ENCODE measurements at places on chromosomes 2 and 18.

DNA sequence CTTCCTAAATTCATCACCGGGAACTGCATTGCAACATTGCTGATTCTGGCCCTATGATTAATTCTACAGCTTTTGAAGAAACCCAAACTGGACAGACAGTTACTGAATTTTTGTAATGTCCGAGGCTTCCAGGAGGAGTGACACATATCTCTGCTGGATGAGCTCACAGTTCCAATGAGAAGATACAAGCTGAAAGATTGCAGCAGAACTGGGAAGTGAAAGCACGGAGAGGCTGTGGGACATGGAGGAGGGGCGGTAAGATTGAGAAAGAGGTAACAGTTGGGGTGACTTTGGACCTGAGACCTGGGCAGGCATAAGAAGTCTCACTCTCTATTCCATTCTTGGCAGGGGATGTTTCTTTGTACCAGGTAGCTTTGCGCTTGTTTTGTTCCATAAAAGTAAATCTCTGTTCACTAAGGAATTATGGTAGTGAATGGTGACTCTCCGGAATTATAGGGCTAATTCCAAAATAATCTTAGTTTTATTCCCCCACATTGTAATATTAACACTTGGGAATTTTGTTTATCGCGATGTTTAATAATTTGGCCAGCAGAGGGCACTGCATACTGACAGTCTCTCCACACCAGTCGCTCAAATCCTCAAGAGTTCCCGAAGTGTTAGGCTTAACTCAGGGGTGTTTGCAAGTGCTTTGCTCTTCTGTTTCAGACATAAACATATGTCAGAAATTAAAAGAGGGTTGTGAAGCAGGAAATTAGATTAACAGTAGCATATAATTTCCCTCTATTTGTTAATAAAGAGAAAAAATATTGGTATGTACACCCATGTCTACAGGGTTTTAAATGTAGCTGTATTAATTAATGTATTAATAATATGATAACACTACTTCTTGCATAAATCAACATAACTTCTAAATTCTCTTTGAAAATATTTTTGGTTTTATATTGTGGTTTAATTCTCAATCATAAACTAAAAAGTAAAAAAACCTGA is 201.4 kb downstream of the SOCS6 start:
- peak; percentile 0 for DNase-seq

DNA sequence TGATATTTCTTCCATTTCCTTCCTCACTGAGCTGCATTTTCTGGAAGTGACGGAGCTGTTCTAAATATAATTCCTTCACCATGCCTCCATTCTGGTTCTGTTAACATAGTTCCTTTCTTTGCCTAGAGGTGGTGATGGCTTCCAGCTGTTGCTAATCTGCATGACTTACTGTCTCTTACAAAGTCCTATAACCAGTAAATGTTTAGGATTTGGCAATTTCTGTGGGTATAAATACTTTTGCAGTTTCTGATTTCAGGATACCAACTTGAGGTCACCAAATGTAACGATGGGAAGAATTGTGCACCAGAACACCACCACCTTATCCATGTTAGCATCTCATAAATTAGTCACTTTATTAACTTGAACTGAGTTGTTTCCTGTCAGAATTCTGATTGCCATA is 101.7 kb upstream of the FN1 start:
- no peak for DNase-seq

DNA sequence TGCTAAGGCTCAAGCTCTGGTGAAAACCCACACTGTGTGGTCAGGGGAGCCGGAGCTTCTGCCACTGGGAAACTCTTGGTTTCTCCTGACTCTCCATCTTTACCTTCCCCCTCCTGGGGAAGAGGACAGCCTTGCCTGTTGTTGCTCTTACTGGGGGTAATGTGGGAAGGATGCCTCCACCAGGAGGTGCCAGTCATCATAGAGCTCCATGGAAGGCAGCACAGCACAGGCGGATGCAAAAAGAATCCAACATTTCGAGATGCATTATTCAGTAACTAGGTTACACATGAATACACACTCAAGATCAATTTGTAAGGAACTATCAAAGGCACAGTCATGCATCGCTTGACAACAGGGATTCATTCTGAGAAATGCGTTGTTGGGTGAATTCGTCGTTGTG is 322.6 kb downstream of the AFF3 start:
- peak; percentile 61 for DNase-seq

DNA sequence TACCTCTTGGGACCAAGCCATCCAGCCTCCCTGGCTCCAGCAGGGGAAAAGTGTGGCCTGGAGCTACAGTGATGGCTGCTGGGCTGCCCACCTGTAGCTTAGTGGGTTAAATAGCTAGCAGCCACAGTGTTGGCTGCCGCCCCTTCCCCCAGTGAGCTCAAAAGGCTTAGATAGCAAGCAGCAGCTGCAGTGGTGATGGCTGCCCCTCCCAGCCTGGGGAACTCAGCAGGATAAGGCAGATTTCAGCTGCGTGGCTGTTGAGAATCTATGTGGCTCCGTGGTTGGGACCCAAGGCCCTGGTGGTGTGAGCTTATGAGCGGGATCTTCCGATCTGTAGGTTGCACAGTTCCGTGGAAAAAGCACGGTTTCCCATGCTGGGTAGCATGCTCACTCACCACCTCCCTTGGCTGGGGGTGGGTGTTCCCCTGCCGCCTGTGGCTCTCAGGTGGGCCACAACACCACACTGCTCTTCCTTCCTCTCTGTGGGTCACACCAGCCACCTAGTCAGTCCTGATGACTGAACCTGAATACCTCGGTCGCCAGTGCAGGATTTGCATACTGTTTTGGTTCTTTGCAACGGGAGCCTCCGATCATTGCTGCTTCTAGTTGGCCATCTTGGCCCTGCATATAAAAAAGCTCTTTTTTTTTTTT is 946.5 kb upstream of the FAM98A start:
- no peak for DNase-seq

DNA sequence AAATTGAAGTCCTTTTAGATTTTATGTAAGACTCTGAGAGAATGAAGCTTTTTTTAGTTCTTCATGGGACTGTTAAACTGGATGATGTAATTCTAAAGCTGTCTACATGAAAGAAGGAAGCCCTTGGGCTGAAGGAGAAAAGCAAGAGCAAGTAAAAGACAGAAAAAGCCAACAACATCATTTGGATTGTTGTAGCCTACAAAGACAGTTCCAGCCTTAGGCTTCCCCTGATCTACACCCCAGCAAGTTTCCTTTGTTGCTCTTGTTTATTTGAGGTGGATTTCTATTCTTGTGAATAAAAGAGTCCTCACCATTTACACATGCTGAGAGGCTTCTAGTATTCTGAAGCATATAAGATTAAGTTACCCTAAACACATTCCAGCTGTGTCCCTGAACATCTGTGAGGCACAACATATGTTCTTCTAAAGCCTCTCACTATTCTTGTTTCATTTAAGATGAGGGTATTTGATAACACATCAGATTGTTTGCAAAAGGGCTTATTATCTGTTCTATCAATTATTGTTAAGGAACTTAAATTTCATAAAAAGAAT is 377.8 kb downstream of the LNPK start:
- DNase-seq: no peak

- DNase-seq: no peak
Measured at GRCh38 chr2:160453111-160453820, 40.3 kb downstream of the RBMS1 start.

DNA sequence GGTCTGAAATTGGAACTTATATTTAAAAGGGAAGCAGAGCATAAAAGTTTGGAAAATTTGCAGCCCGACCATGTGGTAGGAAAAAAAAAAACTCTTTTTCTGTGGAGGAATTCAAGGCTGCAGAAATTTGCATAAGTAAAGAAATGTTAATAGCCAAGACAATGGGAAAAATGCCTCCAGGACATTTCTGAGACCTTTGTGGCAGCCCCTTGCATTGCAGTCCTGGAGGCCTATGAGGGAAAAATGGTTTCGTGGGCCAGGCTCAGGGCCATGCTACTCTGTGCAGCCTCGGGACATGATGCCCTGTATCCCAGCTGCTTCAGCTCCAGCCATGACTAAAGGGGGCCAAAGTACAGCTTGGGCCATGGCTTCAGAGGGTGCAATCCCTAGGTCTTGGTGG is 71.9 kb upstream of the SLC16A14 start:
- DNase-seq: no peak

DNA sequence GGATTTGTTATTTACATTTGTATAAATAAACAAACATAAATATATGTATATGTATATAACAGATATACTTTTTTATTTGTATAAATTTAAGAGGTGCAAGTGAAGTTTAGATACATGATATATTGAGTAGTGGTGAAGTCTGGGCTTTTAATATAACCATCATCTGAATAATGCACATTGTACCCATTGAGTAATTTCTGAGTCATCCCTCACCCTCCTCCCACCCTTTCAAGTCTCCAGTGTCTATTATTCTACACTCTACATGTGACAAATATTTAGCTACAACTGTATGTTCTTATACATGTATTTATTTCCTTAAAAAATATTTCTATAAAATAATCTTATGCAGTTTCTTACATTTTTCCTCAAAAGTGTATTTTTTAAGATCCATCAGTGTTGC is 358.7 kb upstream of the TFPI start:
- DNase-seq: no peak

GRCh38 chr2:14773696-14774095 is 141.2 kb downstream of the LRATD1 start:
- no peak for DNase-seq

DNA sequence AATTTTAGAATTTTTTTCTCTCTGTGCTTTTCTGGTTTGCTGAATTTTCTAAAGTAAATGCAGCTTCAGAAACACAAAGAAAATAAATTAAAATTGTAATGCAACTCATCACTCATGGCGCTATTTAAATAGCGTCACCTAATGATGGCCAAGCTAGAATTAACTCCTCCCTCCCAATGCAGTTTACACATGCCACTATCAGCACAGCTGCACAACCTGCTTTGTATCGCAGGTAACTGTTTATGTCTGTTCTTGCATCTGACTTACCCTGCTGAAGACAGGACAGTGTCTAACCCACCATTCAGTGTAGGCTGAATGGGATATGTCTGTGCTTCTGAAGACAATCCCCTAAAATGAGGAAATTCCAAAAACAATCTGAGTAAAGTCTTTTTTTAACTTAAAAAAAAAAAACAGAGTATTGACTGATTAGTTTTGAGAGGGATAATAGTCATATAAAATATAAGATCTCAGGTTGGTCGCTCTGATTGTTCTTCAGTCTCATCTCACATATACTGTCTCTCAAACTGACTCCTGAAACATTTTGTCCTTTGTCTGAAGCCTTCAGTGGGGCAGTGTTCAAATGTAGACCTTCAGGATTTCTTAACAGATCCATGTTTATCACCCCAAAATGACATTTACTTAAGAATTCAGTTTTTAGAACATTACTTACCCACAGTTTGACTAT is 271.4 kb downstream of the ZEB2 start:
- no peak for DNase-seq

DNA sequence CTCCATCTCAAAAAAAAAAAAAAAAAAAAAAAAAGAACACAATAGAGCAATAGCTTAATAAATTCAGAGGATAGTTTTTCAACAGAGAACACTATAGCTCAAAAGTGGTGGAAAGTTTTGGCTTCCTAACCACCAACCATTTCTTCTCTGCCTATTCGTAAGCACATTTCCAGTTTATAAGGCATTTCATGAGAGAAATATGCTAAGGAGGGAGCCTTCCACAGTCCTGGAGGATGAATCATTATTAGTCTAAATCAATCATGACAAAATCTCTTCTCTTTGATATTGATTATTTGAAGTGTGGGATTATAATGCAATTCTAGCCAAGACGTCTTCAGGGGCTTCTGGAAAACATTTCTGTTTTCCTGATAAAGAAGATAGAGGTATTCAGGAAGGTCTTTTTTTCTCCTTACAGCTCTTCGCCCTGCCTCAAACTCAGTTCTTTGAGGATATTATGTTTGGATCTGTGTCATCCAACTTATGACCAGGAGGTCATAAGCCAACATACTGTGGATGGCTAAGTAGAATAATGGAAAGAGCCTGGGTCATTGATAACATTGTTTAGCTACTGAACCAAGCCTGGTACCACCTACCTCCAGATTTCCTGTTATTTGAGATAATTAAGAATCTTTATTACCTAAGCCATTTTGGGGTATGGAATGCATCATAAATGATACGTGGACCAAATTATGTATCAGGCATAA is 207.3 kb downstream of the TRIB2 start:
- no peak for DNase-seq

GRCh38 chr2:215160081-215160480 is 21.7 kb upstream of the ABCA12 start:
- no peak for DNase-seq

GRCh38 chr2:112031473-112032223 is 23.4 kb upstream of the TMEM87B start:
- peak; percentile 2 for DNase-seq

GRCh38 chr2:183031911-183032794 is 6.1 kb downstream of the NCKAP1 start:
- DNase-seq: no peak

GRCh38 chr2:152075461-152076050 is 23.3 kb downstream of the CACNB4 start:
- no peak for DNase-seq

DNA sequence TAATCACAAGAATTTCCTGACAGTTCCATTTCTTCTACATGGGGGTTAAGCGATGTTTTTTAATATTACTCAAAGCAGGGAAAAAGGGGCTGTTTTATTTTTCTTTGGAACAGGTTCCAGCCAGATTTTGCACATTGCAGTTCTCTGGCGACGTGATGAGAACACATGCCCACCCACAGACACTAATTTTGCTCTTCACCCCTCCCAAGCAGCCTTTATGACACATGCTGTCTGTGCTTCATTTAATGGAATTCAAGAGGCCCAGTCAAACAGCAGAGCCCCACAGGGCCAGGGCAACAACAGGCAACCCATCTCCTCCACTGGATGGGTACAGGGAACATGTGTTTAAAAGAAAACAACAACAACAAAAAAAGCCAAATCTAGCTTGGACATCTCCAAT is 70.8 kb downstream of the SPRED2 start:
- no peak for DNase-seq

GRCh38 chr2:30283931-30284565 is 52.7 kb downstream of the LBH start:
- DNase-seq: no peak

DNA sequence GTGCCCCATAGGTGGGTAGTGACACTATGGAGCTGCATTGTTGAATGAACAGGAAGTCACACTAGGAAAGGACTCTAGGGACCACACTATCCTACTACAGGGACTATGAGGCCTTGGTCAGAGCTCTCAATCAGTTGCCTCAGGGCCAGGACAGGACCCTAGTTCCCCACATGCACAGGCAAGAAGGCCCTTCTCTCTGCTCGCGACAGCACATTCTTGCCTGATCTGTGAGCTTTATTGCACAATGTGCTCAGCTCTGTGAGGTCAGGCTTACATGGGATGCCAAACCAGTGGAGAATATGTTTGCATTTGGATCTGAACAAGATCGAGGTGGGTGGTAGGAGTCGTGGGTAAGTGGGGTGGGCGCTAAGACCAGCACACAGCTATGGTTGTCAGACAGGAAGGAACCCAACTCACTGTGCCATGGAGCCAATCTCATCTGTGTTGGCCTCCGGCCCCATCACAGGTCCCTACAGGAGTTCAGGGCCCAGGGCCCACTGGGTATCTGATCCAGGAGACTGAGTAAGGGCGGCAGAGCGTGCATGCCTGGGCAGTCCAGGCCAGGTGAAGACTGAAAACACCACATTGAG is 8.0 kb downstream of the PCARE start:
- DNase-seq: no peak
